Endothelial cell (in vitro differentiated cells): ENCODE measurements at places on chromosomes 11 and 22.
A peak's percentile ranks its signal among the peaks of the same experiment; 100 is the strongest.

- no peak for DNase-seq
- peaks cover 57% of the 10 kb centered on the region for H3K4me1 ChIP-seq
- H3K27ac ChIP-seq: no peak overlapping the region
- peaks cover 2% of the 10 kb centered on the region for H3K27me3 ChIP-seq
Measured at GRCh38 chr11:123405123-123405592, 24.9 kb upstream of the GRAMD1B start.

DNA sequence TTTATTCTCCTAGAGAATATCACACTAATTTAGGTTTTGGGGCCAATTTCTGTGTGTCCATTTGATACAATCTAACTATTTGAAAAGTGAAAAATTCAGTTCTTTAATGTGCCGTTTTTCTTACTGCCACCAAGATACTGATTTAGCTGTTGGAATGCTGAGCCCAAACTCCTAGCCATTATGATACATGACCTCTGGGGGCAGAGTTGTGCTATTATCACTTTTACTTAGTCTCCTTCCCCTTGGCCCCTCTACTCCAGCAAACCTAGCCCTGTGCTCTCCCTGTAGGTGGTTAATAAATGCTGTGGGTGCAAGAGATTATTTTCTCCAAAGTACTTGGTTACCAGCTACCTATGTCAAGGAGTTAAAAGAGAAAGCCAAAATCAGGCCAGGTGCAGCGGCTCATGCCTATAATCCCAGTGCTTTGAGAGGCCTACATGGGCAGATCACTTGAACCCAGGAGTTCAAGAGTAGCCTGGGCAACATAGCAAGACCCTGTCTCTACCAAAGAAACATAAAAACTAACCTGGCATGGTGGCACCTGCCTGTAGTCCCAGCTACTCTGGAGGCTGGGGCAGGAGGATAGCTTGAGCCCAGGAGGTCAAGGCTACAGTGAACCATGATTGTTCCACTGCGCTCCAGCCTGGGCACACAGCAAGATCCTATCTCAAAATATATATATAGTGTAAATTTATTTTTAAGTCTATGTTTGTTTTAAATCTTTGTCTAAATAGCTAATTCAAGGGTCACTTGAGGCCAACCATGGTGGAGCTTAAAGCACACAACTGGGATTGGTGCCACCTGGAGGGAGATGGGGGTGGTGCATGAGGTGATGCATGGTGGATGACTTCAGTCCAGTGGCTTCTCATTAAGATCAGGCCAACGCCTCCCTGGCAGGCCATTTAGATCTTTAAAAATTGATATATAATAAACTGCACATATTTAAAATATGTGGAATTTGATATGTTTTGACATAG is 193.2 kb upstream of the PLET1 start:
- peak; percentile 51 for DNase-seq
- H3K4me3 ChIP-seq: no peak overlapping the region
- H3K27ac ChIP-seq: no peak overlapping the region
- H3K4me1 ChIP-seq: peaks cover 13% of the 10 kb centered on the region
- H3K27me3 ChIP-seq: peaks cover 2% of the 10 kb centered on the region

DNA sequence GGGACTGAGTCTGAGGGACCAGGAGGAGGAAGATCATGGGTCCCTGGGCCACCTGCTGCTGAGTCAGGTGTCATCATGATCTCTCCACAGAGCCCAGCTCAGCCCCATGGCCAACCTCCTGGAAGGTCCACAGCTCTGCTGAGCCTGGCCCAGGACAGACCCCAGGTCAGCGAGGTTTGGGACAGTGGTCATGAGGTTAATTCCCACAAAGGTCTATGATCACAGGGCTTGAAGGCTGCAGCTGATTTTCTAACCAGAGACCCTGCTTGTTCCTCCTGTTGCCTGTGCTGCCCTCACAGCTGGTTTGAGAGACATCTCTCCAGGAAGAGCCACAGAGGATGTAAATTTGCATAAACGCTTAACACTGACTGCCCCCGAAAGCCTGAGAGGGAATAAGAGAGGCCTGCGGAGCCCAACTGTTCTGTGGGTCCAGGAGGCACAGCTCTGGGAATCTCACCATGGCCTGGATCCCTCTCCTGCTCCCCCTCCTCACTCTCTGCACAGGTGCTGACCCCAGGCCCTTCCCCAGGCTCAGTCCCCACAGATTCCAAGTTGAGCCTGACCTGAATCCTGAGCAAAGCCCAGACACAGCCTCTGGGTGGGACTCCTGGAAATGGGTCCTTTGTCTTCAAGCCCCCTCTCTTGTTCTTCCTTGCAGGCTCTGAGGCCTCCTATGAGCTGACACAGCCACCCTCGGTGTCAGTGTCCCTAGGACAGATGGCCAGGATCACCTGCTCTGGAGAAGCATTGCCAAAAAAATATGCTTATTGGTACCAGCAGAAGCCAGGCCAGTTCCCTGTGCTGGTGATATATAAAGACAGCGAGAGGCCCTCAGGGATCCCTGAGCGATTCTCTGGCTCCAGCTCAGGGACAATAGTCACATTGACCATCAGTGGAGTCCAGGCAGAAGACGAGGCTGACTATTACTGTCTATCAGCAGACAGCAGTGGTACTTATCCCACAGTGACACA is 102.8 kb downstream of the GGTLC2 start:
- H3K36me3 ChIP-seq: no peaks in the 10 kb centered on the region
- H3K4me3 ChIP-seq: no peak overlapping the region
- peaks cover 12% of the 10 kb centered on the region for H3K4me1 ChIP-seq
- no peak for DNase-seq

DNA sequence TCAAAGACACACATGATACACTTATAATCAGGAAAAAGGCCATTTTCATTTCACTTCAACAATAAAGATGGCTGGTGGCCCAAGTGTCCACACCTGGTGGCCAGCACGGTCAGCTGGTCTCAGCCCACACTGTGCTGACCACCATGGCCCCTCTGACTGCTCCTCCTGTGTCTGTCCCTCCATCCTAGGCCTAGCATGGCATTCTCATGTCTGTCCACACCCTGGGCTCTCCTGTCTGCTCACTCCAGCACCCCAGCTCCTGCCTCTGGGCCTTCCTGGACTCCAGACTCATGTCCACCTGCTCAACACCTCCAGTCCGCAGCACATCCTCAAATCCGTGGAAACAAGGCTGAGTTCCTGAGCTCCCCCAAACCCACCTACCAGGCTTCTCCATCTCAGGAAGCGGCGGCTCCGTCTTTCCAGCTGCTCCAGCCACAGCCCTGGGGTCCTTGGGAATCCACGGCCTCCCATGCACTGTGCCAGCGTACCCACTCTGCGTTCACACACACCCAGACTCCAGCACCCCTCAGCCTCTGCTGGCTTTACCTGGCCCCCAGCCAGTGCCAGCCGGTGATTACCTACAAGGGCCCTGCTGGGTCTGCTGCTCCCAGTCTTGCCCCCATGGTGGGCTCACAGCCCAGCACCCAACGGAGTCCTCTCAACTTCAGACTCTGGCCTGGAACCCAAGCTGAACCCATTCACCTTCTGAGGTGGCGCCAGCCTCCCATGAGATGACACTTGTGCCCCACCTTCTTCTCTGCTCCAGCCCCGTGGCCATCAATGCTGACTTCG is 13.9 kb downstream of the SIRT3 start:
- H3K27ac ChIP-seq: no peak overlapping the region
- H3K4me1 ChIP-seq: no peaks in the 10 kb centered on the region
- peaks cover 17% of the 10 kb centered on the region for H3K36me3 ChIP-seq
- no peak for DNase-seq
- peak overlapping the region; percentile 74 for H3K4me3 ChIP-seq

GRCh38 chr11:216081-216974 is 8.8 kb downstream of the RIC8A start:
- H3K27ac ChIP-seq: no peak overlapping the region
- no peak for DNase-seq
- H3K27me3 ChIP-seq: peaks cover 3% of the 10 kb centered on the region
- H3K4me1 ChIP-seq: no peaks in the 10 kb centered on the region

- DNase-seq: no peak
- H3K36me3 ChIP-seq: peaks cover 2% of the 10 kb centered on the region
- peaks cover 4% of the 10 kb centered on the region for H3K27me3 ChIP-seq
- H3K4me1 ChIP-seq: peaks cover 38% of the 10 kb centered on the region
- H3K27ac ChIP-seq: no peak overlapping the region
Measured at GRCh38 chr11:20041499-20041898, 118.8 kb downstream of the DBX1 start.

DNA sequence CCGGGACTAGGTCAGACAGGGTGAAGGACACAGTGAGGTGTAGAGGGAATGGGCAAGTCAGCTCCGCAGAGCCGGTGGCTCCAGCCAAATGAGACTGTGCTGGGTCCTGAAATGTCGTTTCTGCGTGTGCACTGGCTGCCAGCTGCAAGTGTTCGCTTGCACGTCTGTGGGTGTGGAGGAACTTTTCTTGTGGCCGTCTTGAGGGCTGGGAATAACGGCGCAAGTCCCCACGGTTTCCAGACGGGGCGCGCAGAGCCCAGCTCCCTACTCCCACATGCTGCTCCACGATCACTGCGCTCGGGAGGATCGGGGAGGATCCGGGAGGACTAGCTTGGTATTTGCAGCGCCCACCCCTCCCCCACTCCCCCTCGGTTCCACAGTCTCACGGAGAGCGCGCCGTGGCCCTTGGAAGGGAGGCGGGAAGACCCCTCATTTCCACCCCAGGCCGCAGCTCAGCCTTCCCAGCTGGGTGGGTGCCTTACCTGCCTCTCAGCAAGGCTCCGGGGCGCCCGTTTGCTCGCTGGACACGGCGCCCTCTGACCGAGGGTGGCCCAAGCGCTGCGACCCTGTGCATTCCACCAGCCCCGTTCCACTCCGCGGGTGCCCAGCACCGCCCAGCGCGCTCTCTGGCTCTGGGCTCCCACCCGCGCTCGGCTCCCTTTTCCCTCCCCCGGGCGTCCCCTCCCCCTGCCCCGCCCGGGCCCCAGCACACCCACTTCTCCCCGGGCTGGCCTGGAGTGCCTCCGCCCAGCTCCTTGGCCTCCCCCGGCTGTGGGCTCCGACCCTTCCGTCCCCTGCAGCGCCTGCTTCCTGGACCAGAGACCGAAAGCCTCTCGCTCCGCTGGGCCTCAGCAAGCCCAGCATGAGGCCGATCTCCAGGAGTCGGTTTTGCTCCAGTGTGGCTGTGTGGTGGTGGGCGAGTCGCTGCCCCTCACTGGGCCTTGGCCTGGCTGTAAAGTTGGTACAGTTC is at the start of gene KCNE3:
Gene KCNE3 (minus strand): TSS at position 634 of the 970 bp plus-strand sequence. CDS start 9,986 bp downstream, outside the sequence.
- peak; percentile 50 for DNase-seq
- peak within 1 kb of the TSS; percentile 86 for H3K4me3 ChIP-seq
- peaks cover 49% of the 10 kb centered on the region for H3K4me1 ChIP-seq
- peaks cover 20% of the 10 kb centered on the region for H3K27me3 ChIP-seq
- H3K36me3 ChIP-seq: peaks cover 27% of the 10 kb centered on the region

DNA sequence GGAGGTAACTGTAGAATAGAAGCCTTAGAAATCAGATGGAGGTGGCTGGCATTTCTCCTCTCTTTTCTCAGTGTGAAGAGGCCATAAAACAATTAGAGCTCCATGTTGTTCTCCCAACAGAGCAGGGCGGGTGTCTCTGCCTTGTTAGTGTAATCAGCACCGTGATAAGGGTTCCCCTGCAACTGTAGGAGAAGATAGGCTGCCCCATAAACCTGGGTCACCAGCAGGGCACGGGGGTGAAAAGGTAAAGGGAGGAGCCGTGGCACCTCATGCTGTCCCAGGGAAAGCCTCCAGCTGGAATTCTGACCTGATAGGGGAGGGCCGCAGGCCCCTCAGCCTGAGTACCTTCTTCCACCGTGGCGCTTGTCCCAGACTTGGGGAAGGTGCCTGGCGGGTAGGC is 68.7 kb downstream of the ISX start:
- H3K36me3 ChIP-seq: no peaks in the 10 kb centered on the region
- no peak overlapping the region for H3K27ac ChIP-seq
- H3K4me3 ChIP-seq: no peak overlapping the region
- DNase-seq: no peak
- peaks cover 2% of the 10 kb centered on the region for H3K27me3 ChIP-seq

GRCh38 chr22:24156913-24157821 is 24.1 kb upstream of the SUSD2 start:
- H3K4me1 ChIP-seq: peaks cover 20% of the 10 kb centered on the region
- H3K27me3 ChIP-seq: peaks cover 10% of the 10 kb centered on the region
- peak overlapping the region; percentile 88 for H3K4me3 ChIP-seq
- DNase-seq: peak; percentile 86

DNA sequence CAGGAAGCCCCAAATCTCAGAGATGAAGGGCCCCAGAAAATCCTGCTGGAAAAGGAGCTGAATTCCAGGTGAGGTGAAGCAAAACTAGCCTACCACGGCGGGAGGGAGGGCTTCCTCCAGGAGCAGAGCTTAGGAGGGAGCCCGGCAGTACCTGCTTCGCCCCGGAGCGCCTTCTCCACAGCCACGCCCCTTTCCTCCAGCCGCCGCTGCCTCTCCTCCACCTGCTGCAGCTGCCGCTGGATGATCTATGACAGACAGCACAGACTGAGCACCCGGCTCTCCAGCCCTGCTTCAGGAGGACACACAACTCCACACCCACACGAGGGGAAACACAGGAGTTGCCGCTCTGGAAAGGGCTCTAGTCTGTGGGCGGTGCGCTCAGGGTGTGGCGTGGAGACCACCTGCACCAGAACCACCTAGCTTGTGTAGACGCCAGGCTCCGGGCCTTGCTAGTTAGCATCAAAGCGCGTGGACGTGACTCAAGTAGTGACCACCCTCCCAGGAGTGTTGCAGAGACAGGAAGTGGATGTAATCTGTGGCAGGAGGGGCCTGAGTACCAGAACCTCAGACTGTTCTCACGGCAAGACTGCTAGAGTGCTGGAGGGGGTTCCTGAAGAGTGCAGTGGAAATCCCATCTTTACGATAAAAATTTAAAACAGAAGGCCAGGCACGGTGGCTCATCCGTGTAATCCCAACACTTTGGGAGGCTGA is 34.6 kb upstream of the BID start:
- no peak for DNase-seq
- peaks cover 7% of the 10 kb centered on the region for H3K4me1 ChIP-seq
- peaks cover 6% of the 10 kb centered on the region for H3K27me3 ChIP-seq
- peaks cover 22% of the 10 kb centered on the region for H3K36me3 ChIP-seq
- peak overlapping the region; percentile 36 for H3K27ac ChIP-seq

- H3K4me1 ChIP-seq: peaks cover 5% of the 10 kb centered on the region
- peaks cover 26% of the 10 kb centered on the region for H3K36me3 ChIP-seq
- no peak overlapping the region for H3K4me3 ChIP-seq
- no peak for DNase-seq
Measured at GRCh38 chr22:50236731-50237409, 8.0 kb downstream of the TUBGCP6 start.

DNA sequence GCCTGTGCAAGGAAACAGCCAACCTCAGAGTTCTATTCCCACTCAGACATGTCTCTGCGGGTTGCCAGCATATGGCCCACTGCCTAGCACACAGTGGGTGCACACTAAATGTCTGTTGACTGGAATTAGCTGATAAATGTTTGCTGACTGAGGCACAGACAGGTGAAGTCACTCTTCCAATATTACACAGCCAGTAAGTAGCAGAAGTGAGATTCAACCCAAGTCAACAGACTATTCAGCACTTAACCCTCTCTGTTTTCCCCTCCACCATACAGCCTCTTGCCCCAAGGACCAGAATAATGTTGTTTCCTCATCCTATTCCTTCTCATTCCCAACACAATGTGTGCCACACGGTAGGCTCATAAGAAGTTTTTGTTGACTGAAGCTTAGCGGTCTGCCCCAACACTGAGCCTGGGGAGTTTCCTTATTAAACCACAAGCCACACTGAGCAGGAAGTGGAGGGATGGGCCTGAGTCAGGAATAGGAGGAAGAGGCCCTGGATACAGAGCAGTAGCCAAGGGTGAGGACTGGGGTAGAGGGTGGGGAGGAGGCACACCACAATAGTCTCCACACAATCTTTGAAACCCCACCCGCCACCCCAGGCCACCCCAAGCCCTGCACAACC is 15.7 kb upstream of the IL10RA start:
- no peak for DNase-seq
- H3K36me3 ChIP-seq: no peaks in the 10 kb centered on the region
- peak overlapping the region; percentile 72 for H3K27ac ChIP-seq
- H3K4me1 ChIP-seq: peaks cover 42% of the 10 kb centered on the region
- peaks cover 2% of the 10 kb centered on the region for H3K27me3 ChIP-seq
